Adrenal gland (tissue), 19 donors: ENCODE measurements at places on chromosomes 5 and 9.

GRCh38 chr5:159657298-159657697, 259.0 kb upstream of the ADRA1B start:
- no peak for DNase-seq

GRCh38 chr5:138972836-138973235, 97.7 kb upstream of the LRRTM2 start:
- DNase-seq = peak; percentile 13

GRCh38 chr9:85978496-85978895, 37.5 kb downstream of the NAA35 start:
- no peak for DNase-seq

DNA sequence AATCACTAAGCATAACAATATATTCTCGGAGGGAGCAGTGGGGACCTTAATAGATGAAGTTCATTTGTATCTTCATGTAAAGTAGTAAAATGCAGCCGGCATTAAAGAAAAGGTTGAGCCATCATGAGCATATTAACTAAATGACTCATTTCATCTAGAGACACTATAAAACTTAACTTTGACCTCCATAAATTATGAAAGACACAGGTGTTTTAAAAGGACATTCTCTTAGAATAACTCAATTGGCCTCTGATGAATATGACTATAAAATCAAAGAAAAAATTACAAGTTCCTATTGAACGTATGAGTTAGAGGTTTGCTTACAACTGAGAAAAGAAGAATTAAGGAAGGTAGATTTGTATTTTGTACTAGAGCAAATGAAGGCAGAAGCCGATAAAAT, 220.3 kb downstream of the SEMA5A start:
- DNase-seq = no peak

DNA sequence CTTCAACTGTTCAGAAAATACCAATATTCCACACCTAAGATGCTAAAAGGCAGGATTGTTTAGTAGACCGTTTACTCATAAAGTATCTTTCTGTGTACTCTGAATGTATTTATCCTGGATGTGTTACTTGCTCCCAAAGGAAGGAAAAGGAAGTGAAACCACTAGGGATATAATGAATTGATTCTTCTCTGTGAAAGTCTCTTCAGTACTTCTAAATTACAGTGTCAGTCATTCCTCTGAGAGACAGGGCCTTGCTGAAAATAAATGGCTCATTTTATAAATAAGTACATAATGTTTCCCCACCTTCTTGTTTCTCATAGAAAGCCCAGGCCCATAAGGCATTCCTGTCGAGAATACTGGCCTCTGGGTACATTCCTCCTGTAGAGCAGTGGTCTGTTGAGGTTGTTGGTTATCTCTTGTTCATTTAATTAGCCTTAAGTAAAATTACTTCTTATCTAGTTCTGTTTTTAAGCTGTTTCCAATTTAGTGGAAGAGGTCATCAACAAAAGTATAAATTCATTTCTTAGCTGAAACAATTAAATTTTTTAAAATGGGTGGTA, 1.6 kb downstream of the HAPLN1 start:
- DNase-seq = no peak

DNA sequence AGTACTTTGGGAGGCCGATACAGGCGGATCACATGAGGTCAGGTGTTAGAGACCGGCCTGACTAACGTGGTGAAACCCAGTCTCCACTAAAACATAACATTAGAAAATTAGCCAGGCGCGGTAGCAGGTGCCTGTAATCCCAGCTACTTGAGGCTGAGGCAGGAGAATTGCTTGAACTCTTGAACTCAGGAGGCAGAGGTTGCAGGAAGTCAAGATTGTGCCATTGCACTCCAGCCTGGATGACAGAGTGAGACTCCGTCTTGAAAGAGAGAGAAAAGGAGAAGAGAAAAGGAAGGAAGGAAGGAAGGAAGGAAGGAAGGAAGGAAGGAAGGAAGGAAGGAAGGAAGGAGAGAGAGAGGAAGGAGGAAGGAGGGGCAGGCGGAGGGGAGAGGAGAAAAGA, 45.1 kb downstream of the MYO10 start:
- DNase-seq = no peak

GRCh38 chr5:11594021-11594420, 310.2 kb downstream of the CTNND2 start:
- no peak for DNase-seq

DNA sequence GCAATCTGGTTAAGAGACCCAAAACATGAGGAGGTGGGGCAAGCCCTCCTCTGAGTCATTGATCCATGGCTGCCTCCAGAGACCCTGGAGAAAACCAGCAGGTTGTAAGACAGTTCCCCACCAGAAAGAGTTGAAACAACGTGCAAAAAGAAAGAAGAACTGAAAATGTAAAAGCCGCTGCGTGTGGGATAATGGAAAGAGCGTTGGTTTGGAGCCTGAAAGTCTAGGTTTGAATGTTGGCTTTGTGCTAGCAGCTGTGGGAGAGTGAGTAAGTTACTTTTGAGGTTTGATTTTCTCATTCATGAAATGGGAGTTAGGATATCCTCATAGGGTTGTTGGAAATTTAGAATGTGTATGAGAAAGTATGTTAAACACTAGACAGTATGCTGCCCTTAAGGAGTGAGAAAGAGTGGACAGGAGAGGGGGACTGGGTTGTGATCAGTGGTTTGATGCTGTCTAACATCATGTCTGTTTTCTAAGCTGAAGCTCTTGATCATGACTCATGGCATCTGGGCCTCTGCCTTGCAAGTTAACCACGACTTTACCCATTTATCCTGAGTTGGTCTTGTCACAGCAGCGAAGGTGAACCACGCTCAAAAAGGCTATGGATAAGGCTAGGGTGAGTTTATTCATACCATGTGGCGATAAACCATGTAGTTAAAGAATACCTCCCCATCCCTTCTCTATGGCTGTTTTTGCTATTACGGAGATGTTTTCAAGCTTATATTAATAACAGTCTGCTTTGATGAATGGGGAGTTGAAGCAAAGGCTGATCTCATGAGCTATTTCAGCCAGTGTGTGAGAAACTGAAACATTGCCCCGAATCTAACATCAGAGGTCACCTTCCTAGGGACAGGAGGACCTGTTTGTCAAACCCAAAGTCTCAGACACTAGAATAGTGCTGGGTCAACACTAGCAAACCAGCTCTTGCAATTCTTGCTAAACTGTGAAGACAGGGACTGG, 41.3 kb downstream of the ZNF366 start:
- DNase-seq = no peak

DNA sequence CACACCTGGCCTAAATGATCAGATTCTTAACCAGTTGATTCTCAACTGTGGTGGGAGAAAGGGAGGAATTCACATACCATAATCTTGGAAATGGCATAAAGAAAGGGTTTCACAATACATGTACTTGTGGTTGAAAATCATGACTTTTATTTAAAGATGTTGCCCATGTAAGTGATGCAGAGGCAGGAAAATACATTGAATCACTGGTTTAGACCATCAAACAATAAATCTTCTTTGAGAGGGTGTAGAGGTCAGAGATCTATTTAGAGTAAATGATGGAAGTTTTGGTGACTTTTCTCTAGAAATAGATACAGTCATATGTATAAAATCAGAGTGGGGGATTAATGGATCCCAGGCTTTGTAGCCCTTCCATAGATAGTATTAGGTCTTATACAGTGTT, 15.4 kb downstream of the NDUFS4 start:
- DNase-seq = no peak

- no peak for DNase-seq
Observed at GRCh38 chr5:173451651-173452050, 123.4 kb upstream of the STC2 start.

- no peak for DNase-seq
Observed at GRCh38 chr9:13590996-13591395, 311.5 kb upstream of the MPDZ start.

- no peak for DNase-seq
Observed at GRCh38 chr5:14472986-14473567, 108.5 kb upstream of the OTULINL start.

GRCh38 chr9:115229496-115229895, 111.5 kb upstream of the TNC start:
- DNase-seq = no peak

- no peak for DNase-seq
Observed at GRCh38 chr5:171697221-171698102, 88.2 kb upstream of the SMIM23 start.

- no peak for DNase-seq
Observed at GRCh38 chr9:77865385-77866047, 166.1 kb downstream of the GNAQ start.

GRCh38 chr5:177302354-177303110, 987 bp downstream of the RAB24 start:
- no peak for DNase-seq

DNA sequence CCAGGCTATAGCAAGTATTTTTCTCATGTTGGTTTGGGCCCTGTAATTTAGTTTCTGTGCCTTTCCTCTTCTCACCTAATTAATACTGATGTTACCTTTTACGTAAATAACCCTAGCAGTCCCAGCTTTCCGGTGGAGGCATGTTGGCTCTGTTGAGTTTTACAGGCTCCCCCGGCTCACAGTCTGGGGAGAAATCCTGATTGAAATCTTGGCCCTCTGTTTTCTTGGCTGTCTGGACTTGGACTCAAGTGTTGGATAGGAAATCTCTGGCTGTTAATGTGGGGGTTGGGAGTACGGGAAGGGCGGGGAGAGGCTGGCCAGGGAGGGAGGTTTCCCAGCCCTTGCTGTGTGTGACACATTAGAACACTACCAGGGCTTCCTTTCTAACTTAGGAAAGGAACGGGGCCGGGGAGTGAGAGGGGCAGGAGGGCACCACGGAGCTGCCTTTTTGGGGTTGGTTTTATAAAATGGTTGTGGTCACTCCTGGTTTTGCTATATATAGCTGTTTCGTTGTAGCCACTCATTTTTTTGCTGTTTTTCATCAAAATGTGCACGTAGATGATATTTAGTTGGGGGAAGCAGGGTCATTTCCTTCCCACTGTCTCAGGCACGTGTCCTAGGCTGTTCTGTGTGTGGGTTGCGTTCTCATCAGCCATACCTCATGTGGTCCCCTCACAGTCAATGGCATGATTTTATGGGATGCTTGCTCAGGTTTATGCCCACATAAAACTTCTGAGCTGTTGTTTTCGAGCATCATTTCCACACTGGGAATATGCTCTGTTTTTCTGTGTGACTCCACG, 11.0 kb downstream of the TRIO start:
- DNase-seq = peak; percentile 57

GRCh38 chr5:95009812-95010211, 275.1 kb downstream of the MCTP1 start:
- no peak for DNase-seq

GRCh38 chr5:38453506-38453905, 102.9 kb downstream of the LIFR start:
- DNase-seq = no peak

DNA sequence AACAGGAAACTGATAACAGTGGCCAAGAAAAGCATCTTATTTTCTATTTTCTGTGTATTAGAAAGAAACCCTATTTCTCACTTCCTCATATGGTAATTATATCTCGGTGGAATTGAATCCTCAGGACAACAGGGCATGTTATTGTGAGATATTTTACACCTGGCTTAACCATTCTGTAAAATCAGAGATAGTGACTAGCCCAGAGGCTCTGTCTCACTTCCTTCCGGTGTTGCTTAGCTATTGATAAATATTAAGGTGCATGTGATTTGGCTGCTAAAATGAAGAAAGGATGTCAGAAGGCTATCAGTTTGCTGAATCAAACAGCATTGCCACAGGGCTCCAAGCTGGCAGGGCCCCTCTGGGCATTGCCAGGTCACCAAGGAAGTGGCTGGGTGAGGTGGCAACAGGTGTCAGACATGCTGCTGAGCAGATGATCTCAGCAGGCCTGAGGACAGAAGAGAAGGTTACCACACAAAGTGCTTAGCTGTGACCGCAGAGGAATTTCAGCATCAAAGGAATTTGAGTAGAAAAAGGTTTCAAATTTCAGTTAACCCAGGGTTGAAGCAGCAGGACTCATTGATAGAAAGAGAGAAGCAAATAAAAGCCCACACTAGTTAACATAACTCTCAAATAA, 330.7 kb downstream of the PDE4D start:
- no peak for DNase-seq

- DNase-seq = no peak
Observed at GRCh38 chr5:14249258-14250082, 106.3 kb downstream of the TRIO start.

- DNase-seq = no peak
Observed at GRCh38 chr9:114613919-114614318, 2.8 kb downstream of the TMEM268 start.

DNA sequence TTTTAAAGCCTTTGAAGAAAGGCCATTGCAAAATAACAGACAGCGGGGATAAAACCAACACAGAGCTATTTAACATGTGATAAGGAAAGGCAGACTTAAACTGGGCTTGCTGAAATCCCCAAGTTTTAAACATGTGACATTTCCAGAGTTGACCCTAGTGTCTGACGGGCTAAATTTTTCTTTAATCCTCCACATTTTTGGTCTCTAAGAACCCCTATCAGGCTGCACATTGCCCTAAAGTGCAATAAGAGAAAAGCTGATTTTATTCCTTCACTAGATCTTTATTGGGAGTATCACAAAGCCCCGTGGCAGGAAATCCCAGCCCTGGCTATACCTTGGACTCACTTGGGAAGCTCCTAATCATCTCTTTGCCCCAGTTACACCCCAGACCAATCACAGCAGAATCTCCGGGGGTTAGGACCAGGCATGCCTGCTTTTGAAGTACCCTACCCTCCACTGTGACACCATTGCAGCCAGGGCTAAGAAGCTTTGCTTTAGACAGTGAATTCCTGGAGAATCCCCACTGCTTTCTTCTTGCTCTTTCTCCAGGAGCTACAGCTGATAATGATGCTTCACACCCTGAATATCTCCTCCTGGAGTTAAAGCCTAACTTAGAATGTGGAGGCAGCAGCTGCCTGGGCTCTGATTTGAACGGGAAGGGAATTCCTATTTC, 20.1 kb upstream of the COL15A1 start:
- DNase-seq = peak; percentile 31

GRCh38 chr9:17191082-17191481, 56.2 kb downstream of the CNTLN start:
- DNase-seq = no peak

- DNase-seq = no peak
Observed at GRCh38 chr5:171093598-171093997, 215.4 kb upstream of the TLX3 start.

DNA sequence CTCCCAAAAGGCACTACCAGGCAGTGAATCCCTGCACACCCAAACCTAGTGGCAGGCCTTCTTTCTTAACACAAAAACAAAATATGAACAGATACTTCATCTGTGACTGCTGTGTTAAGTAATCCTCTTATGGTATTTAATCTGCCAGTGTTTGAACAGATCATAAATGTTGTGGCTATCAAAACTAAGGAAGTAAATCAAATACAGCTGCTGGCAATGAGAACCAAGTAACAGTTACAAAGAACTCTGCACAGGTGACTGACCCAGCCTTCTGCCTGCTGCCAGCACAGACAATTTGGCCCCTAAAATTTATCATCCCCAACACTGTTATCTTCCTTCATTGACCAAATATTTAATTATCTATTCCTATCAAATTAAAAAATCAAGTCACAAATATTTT, 78.0 kb downstream of the GNAQ start:
- DNase-seq = no peak

- peak; percentile 60 for DNase-seq
Observed at GRCh38 chr5:6729386-6730310, 16.4 kb downstream of the TENT4A start.

- DNase-seq = no peak
Observed at GRCh38 chr5:78979117-78979742, 5.9 kb downstream of the ARSB start.

GRCh38 chr9:126055381-126055985, 271.1 kb upstream of the MVB12B start:
- no peak for DNase-seq

- DNase-seq = no peak
Observed at GRCh38 chr5:38695021-38695958, 138.8 kb upstream of the LIFR start.

GRCh38 chr5:142658278-142658677, 27.6 kb downstream of the FGF1 start:
- DNase-seq = no peak
